ENCODE measurements at places on chromosomes 1 and 21.

- no peak for DNase-seq
Measured at GRCh38 chr1:15272009-15272781, 25.2 kb downstream of the FHAD1 start.

- no peak for DNase-seq
Measured at GRCh38 chr1:31672986-31673385, 28.3 kb upstream of the PEF1 start.

DNA sequence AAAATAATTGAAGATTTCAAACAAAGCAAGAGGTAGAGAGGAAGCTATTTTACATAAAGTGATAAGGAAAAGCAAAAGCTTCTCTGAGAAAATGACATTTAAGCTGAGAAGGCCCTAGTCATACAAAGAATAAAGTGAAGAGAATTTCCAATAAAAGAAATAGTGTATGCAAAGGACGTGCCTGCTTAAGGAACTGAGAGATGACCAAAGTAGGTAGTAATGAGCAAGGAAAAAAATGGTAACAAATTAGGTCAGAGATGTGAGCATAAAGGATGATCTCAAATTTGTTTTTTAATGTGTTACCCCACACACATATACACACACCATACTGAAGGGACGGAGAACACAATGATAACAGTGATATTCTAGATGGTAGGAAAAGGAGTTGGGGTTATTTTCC lies 46.4 kb downstream of the NRIP1 start:
- DNase-seq = no peak

DNA sequence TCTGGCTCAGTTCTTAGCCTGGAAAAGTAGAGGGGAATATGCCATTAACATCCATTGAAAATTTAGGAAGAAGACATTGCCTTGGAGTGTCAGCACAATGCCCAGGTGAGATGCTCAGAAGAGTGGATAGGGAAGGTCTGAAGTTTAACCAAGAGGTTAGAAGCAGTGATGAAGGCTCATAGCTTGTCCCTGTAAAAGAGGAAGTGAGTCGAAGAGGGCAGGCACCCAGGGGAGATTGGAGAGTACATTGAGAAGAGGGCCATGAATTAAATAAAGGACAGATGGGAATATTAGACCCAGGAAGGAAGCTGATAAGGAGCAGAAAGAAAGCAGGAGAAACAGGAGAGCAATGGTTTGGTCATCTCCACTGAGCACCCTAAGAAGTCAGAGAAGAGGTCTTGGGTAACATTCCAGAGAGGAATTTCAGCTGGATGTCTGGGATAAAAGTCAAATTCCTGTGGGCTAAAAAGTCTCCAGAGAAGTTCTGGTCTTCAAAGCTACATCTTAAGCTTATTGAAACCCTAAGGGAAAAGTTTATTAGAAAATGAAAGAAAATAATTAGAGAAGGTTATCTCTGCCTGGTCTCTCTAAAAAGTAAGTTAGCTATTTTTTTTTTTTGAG lies 17.3 kb downstream of the C8B start:
- no peak for DNase-seq

GRCh38 chr1:5221451-5221850 lies 567.0 kb downstream of the AJAP1 start:
- DNase-seq = no peak

- DNase-seq = no peak
Measured at GRCh38 chr1:32989160-32990050, 24.8 kb upstream of the RNF19B start.

- no peak for DNase-seq
Measured at GRCh38 chr1:79472067-79472656, 465.6 kb upstream of the ADGRL4 start.

DNA sequence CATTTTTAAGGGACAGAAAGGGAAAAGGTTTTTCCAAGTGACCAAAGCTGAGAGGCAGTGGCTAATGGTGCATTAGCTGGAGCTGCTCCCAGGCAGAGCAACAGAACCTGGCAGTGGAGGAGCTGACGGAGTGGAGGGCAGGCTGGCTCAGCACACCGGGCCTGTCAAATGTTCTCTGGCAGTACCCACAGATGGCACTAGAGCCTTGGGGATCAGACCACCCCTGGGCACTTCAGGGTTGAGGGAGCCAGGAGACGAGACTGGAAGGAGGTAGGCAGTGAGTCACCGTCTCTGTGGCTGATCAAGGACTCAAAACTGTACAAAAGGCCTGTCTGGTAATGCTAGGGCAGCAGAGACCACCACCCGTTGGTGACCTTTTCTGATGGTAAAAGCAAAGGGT lies 121.7 kb upstream of the KIAA0040 start:
- DNase-seq = no peak

GRCh38 chr1:206833106-206833680 lies 32.2 kb upstream of the IL20 start:
- no peak for DNase-seq

GRCh38 chr1:29967261-29967660 lies 730.9 kb downstream of the PTPRU start:
- no peak for DNase-seq

GRCh38 chr1:113760102-113761080 lies 1.1 kb upstream of the PHTF1 start:
- DNase-seq = no peak

- DNase-seq = no peak
Measured at GRCh38 chr1:32377541-32378220, 15.3 kb downstream of the TSSK3 start.

DNA sequence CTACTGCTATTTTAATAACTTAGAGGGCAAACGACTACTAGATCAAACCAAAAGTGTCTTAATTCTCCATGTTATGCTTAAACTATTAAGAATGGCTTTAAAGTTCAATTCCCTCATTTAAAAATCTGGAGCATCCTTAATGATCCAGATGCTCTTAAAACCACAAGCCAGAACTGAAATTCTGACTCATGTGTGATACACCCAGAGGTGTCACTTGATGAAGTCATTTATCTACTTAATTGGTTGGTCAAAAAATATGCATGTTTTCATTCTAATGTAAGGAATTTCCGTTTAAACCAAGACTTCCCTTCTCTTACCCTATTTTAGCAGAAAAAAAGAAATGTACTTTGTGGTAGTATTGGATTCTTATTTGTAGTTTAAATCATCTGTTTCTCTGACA lies 1261.2 kb upstream of the B3GALT2 start:
- no peak for DNase-seq

DNA sequence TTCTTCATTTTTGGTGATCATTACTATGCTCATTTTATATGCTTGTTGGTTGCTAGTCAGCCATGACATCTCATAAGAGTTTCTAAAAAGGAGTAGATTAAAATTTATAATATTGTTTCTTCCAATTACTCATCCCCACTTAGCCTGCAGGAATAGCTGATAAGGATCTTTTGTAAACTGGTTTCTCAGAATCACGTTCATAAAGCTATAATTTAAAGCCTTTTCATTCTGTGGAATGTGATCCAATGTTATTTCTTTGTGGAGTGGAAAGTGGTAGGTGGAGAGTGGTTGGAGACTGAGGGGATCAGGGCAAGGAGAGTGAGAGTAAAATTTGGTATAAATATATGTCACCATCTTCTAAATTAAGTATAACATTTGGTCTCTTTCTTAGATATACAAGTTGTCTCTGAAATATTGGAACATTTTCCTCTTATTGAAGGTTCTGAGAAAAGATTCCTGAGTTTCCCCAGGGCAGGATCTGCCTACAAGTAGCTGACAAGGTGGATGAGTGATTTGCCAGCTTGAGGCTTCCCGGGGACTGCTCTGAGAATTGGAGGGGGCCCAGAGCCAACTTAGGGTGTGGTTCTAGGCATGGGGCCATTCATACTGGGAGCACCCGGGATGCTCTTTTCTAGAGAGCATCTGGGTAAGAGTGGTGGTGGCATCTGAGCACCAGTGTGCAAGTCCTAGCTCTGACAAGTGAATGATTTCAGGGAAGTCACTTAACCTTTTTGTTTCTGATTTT lies 116.4 kb downstream of the TBX19 start:
- no peak for DNase-seq

DNA sequence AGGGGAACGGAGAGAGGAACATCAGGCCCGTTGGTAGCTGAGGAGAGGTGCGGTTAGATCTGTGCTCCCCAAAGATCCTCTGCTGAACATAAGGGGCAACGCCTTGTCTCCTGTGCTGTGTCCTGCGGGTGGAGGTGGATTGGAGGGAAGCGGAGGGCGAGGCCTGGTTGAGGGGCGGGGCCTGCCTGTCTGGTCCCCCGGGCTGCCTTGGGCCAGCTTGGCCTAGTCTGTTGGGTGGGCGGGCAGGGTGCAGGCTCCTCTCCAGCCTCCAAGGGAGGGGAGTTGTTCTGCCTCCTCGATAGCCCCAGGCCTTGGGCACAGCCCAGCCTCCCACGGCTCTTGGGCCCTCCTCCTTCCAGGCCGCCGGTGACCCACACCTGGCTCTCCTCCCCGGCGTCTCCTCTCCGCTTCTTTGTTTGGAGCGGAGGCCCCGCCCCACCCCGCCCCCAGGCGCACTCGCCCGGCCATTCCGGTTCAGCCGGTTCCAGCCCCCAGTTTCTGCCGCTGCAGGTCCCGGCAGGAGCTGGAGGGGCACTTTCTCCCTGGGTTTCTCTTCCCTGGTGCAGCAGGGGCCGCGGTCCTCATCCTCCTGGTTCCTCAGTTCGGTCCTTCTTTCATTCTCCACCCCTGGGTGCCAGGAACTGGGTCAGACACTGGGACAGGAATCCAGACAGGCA lies 19.4 kb downstream of the PTPRF start:
- DNase-seq = no peak

DNA sequence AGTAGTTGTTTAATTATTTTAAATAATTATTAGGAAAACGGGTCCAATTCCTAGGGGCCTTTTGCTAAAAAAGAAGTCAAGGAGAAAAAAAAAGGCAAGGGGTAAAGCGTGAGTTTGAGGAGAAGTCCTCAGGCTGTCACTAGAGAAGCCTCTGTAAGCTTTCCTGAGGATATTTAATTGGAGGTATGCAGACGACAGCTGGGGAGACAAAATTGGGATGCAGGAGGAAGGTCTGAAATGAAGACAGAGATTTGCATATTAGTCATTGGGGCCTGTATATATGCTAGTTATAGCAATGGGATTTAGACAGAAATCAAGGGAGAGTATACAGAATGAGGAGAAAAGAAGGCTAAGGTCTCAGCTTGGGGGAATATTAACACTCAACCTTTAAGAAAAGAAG lies 8.6 kb downstream of the ATP6V1G3 start:
- no peak for DNase-seq

- no peak for DNase-seq
Measured at GRCh38 chr1:166164995-166165660, 1.7 kb downstream of the FAM78B start.

- no peak for DNase-seq
Measured at GRCh38 chr1:111735321-111735720, 3.9 kb downstream of the INKA2 start.

DNA sequence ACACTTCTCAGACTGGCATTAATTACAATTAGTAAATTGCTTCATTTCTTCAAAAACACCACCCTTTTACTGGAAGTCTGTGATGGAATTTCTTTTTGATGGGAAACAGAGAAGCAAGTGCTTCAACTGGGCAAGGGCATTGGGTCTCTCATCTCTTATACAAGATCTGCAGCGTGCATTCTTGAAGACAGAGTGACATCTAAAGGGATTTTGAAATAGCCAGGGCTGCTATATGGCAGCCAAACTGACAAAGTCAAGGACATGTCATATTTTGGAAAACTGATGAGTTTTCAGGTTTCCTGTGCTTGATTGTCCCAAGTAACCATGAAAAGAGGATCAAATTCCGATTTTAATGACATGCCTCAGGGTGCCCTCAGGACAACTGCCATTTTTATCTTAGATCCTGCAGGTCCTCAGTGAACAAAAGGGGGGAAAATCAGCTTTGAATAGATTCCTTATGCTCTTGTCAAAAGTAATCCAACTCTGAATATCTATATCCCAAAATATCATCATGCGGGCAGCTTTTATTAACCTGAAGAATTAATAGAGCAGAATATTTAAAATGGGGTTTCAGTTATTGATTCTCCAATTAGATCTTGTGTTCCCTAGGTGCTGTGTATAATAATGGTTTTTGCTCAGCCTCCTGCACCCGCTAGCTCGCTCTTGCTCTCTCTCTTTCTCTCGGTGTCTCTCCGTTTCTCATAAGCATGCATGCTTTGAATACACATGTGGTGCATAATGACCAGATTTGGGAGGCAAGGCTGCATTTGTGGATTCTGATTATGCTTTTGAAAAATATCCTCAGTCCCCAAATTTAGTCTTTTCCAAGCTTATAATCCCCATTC lies 221.8 kb downstream of the TTLL7 start:
- DNase-seq = no peak

DNA sequence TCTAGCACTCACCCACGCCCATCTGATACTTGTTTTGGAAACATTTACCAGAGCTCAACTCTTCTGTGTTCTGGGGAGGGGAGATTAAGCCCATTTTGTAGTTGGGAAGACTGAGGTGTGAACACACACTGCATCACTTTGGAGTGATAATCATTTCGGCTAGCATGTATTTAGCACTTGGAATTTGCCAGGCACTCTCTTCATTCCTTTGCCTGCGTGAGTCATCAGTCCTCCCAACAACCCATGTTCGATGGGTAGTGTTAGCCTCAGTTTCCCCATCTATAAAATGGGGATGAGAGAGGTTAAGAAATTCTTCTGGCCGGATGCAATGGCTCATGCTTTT lies 182.8 kb upstream of the TMEM51 start:
- DNase-seq = no peak

DNA sequence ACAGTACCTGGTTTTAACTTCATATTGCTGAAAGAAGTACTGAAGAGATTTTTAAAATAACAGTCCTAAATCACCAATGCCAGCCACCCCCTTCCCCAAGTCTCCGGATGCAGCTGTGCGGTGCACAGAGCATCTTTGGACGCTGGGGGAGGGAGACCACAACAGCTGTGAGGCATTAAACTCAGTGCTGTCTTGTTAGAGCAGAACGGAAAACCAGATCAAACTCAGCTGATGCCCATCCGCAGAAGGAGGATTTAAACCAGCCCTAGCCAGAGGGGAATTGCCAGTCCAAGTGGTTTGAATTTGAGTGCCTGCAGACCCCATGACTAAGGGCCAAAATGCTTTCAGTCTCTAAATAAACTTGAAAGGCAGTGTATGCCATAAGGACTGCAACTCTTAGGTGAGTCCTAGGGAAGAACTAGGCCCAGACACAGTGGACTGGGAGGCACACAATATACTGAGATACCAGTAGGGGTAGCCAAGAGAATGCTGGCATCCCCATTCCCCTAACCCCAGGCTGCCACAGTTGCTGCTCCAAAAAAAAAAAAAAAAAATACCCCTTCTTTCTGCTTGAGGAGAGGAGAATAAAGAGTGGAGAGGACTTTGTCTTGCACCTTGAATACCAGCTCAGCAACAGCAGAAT lies 576.2 kb downstream of the NEGR1 start:
- no peak for DNase-seq

GRCh38 chr1:58409336-58409735 lies 137.2 kb downstream of the OMA1 start:
- DNase-seq = no peak
